ENCODE measurements at places on chromosomes 3 and 15.

DNA sequence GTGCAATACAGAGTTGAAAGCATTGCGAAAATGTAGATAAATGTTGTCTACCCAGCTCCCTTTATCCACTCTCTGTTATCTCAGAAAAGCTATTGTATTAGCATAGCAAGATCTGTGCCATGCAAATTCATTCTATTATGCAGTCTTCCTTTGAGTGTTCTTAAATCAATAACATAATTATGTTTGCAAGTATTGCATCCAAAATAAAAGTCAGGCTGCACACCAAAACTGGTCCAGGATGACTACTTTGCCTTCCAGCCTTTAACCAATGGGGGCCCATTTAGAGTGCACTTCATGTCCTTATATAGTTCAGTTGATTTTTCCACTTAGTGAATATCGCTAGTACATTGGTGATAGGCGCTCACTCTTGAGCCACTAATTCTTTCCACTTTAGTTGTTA lies 107.4 kb upstream of the MLF1 start:
- no peak for DNase-seq

DNA sequence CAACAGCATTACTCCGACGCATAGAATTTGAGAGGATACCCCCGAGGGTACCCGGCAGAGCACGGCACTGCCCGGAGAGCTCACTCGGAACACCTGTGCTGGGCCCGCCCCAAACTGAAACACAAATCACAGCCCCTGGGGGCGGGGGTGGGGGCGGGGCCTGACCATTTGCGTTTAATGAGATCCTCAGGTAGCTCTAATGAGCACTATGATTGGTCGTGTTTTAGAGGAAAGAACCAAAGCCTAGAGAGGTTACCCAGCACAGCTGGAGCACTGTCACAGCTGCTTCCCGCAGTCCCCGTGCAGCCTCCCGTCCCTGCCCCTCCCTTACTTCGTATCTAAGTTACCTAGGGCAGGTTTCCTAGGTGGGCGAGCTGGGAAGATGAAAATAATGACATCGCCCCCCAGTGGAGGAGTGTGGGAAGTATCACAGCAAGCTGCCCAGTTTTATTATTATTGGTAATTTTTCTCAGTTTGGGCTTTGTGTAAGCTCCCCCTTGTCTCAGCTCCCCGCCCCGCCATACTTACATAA lies 187.1 kb downstream of the PDE8A start:
- no peak for DNase-seq

DNA sequence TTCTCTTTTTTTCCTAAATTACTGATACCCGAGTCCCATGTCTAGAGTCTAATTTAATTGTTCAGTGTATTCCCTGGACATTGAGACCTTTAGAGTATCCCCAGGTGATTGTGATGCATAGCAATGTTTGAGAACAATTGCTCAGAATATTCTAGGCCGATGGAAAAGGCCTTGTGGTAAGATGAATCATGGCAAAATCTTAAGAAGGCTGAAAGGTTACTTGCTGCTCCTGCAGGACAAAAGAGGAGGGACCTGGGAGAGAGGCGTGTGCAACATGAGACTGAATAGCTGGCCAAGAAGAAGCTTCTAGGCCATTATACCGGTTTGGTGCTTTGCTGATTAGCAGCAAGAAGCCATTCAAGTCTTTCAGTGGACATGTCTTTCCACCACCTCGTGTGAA lies 256.6 kb downstream of the ROBO2 start:
- no peak for DNase-seq

- no peak for DNase-seq
Observed at GRCh38 chr3:141992512-141992911, 116.1 kb downstream of the ATP1B3 start.

- DNase-seq: no peak
Observed at GRCh38 chr3:64266065-64266931, 41.0 kb upstream of the PRICKLE2 start.

DNA sequence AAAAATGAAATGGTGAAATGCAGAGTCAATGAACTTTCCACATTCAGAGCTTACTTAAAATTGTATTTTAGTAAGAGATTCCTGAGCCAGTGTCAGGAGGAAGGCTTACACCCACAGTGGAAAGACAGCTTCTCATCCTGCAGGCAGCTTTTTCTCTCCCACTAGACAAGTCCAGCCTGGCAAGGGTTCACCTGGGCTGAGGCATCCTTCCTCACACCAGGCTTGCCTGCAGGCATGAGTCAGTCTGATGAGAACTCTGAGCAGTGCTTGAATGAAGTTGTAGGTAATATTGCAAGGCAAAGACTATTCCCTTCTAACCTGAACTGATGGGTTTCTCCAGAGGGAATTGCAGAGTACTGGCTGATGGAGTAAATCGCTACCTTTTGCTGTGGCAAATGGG lies 3.1 kb downstream of the CCR4 start:
- no peak for DNase-seq

- DNase-seq: no peak
Observed at GRCh38 chr15:67480741-67481140, 40.2 kb upstream of the C15orf61 start.

DNA sequence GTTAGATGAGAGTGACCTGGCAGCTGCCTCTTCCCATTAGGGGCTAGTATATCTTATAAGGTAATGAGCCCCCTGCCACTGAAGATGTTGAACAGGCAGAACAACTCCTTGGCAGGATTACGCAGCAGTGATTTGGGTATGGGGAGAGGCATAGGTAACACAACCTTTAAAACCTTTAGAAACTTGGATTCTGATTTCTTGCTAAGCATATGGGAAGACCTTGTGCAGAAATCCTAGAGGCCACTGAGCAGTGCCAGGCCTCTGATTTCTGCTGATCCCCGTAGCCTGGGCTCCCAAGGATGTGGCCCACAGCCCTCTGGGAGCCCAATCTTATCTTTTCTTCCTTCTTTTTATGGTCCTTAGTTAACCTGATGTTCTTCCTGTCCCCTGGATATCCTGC lies 237.9 kb upstream of the ROPN1 start:
- DNase-seq: no peak

- DNase-seq: no peak
Observed at GRCh38 chr15:41284427-41285177, 47.8 kb downstream of the OIP5 start.

GRCh38 chr15:88152672-88153071 lies 103.9 kb downstream of the NTRK3 start:
- no peak for DNase-seq

GRCh38 chr3:197186887-197187588 lies 111.4 kb downstream of the DLG1 start:
- DNase-seq: no peak

DNA sequence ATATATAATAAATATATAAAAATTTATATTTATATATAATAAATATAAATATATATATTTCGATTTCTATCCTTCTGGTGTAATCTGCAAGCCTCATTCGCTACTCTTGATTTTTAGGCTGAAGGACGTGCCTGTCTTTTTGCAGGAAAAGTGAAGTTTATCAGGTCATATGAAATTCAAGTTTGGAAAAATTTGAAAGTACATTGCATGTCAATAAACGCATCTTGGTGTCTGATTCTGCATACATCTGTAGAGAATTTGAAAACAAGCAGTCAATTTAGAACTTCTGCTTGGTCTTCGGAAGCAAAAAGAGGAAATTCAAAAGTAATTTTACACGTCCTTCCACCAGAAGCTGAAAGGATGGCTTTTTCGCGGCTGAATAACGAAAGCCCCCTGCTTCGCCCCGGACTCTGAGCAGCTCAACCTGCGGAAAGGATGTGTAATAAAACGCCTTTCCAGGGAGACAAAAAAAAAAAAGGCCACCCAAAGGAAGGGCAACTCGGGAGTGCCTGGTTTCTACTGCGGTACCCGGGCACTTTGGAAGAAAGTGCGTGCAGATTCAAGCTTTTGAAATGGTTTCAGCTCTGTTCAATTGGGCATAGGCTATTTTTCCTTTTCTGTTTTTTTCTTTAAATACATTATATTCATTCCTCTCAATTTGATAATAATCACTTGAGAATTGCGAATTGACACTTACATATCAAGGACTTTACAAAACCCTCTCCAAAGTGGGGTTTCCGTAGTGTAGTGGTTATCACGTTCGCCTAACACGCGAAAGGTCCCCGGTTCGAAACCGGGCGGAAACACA lies 1.5 kb upstream of the MYNN start:
- DNase-seq: peak; percentile 41

GRCh38 chr3:127151251-127151564 lies 41.7 kb upstream of the PRR23E start:
- no peak for DNase-seq

GRCh38 chr3:42502429-42503250 lies at the start of gene VIPR1:
Gene VIPR1, plus strand, starts transcription at chr3:42502643. Its CDS starts 93 bp downstream, at chr3:42502736.
- DNase-seq: peak; percentile 89

DNA sequence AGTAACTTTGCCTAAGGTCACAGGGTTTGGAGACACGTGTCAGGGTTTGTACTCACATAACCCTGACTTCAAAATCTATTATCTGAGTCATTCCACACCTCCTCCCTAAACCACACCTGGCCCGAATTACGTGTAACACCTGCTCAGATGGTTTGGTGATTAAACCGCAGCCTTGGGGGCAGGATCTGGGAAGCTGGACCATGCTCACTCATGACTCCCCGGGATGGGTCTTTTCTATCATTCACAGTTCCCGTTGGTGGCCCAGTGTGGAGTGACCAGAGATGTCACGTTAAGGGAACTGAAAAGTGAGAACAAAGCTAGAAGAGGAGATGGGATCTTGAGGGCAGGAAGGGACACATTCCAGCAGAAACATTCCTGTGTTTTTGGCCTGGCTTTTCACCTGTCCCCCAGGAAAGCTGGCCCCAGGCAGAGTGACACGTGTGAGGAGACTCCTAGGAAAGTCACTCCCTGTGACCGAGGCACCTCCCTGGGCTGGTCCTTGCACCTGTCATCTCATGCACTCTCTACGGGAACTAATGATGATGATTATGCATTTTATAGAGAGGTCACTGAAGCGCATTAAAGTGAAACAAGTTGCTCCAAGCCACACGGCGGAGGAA lies 75.4 kb upstream of the POMGNT2 start:
- peak; percentile 8 for DNase-seq

GRCh38 chr15:62404194-62404985 lies 239.3 kb upstream of the C2CD4B start:
- DNase-seq: no peak
